ENCODE measurements at places on chromosomes 1 and 21.
A peak's percentile ranks its signal among the peaks of the same experiment; 100 is the strongest.

DNA sequence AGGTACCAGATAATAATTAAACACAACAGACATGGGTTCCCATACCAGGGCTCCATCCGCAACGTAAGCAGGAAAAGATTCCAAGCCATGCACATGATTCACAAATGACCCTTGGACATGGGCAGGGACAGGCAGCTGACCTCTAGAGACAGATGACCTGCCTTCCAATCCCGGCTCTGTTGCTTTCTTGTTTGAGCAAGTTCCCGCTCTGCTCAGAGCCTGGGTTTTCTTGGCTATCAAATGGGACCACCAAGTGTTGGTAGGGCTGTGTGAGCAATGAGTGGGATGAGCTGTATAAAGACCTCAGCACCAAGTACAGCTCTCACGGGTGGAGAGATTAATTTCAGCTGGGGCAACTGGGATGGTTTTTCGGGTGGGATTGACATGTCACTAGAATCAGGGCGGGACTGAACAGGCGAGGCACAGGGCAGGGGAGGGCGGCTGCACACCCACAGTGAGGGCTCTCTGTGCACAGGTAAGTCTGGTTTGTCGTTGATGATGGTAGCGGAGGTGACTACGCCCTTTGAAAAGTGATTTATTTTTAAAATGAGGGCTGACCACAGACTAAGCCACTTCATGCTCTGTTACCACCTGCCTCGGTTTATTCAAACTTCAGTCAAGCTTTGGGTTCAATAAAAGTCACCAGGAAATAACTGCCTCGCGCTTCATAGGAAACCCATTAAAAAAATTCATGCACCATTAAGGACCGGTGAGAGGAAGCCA lies 57.5 kb upstream of the IFFO2 start:
- DNase-seq = no peak

- no peak for DNase-seq
These were observed 123.3 kb downstream of the CNIH3 start for GRCh38 chr1:224739303-224739996.

GRCh38 chr1:184296466-184297243 lies 90.2 kb upstream of the C1orf21 start:
- DNase-seq = no peak

DNA sequence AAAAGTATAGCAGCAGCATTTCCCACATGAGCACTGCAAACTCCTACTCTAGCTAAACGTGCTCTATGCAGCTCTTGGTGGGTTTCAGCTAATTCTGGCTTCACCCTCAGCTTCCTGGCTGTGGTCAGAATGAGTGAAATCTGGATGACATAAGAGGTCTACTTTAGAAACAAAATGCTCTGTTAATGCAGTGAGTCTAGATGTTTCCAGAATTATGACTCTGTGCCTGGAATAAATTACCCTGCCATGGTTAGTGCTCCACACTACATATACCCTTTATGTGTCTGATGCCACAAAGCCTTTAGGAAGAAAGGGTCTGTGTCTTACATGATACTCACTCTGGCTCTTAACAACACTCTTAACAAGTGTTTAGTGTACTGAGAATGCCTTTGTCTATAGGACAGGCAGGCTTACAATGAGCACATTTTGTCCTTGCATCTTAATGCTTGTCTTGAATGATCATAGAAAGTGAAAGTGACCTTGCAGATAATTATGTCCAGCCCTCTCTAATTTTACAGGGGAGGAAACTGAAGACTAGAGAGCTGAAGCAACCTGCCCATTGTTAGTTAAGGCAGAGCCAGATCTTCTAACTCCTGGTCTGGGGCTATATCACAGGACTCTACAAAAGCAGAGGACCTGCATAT lies 9.2 kb downstream of the S100A10 start:
- DNase-seq = peak; percentile 49

DNA sequence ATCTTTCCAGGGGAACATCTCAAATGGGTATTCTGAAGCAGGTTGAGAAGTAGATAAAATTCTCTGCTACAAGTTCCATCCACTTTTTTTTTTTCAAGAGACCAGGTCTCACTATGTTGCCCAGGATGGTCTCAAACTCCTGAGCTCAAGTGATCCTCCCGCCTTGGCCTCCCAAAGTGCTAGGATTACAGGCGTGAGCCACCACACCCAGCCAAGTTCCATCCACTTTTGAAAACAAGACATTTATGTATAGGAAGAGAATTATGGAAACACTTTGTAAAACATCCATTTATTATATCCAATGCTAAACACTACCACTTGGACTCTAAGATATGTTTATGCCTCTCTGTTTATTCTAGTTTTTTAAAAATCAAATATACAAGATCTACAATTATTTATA lies 13.4 kb downstream of the HNRNPU start:
- no peak for DNase-seq

GRCh38 chr1:12572522-12572921 lies 45.5 kb downstream of the DHRS3 start:
- DNase-seq = no peak

- DNase-seq = peak; percentile 81
These were observed 7.2 kb upstream of the SEMA4A start for GRCh38 chr1:156146020-156146768.

DNA sequence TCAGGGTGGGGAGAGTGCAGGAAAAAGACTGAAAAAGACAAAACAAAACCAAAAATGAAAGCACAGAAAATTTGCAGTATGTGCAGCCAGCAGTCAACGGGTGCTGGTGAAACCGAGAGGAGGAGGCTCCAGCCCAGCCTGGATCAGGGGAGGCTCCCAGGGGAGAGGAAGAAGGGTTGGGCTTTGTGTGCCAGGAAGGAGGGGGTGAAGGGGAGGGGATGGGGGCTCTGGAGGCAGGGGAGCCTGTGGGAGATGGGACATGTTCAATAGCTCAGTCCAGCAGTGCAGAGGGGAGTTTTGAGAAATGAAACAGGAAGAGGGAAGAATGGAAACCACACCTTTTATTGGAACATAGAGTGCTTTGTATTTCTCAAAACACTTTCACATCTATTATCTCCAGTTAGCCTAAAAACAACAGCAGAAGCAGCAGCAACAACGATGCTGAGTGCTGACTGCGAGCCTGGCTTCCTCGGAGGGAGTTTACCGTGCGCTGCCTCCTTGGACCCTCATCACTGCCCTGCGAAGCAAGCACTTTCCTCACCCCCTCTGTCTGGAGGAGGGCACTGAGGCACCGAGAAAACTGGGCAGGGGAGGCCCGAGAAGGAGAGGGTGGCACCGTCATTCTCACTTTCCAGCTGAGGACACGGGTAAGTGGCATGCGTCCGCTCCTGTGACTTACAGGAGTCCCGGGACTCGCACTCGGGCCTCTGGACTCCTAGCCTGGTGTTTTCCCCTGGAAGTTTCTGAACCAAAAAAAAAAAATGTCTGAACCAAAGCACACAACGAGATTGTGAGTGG lies 62.9 kb downstream of the MDM4 start:
- DNase-seq = peak; percentile 74

- DNase-seq = no peak
These were observed 720.8 kb downstream of the PLA2G4A start for GRCh38 chr1:187549540-187549939.

DNA sequence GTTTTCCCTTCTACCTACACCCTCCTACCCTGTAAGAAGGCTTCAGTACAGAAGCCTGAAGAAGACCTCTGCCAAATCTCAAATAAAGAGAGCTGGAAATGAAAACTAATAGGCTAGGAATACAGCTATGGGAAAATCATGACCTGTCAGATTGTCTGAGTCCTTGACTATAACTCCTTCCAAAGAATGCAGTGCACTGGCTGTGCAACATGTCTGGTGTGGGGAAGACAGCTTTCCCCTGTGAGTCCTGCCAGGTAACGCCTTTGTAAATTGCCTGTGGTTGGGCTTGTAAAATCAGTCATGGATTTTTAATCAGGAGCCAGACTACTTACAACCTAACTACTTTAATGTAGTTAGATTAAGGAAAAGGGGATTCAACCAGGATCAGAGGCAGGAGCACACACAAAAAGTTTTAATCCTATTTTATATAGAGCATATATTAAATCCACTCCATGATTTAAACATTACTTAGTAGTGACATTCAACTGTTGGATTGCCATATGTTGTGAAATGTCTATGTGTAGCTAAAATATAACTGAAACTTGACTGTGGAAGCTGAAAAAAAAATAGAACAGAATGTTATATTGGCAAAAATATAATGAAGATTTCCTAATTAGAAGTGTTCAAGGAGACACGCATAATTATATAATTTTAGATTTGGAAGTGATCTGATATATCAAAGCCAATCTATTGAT lies 1667.8 kb downstream of the KCNT2 start:
- no peak for DNase-seq

- DNase-seq = no peak
These were observed 58.3 kb upstream of the IFFO2 start for GRCh38 chr1:19014765-19015164.
